ENCODE measurements at places on chromosomes 2 and 18.

GRCh38 chr18:62572456-62572855, 49.6 kb downstream of the ZCCHC2 start:
- DNase-seq, result no peak

GRCh38 chr2:9573013-9573720, 17.5 kb upstream of the ADAM17 start:
- no peak for DNase-seq

DNA sequence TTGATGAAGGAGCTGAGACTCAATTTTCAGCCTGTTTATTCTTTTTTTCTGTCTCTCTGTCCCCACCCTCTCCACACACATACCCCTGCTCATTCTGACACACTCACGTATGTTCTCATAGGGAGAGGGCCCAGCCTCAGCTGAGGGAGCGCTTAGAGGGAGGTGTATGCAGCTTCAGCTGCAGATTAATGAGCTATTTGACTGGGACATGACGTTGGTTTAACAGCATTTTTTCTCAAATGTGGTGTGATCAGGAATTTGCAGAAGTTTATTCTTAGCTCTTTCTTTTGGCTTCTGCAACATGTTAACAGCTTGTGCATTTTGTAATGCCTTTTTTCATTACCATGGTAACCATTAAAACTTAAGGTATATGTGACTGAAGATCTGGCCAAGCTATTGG, 1547.1 kb upstream of the PIK3C3 start:
- DNase-seq, result no peak

GRCh38 chr18:11561293-11561692, 48.1 kb upstream of the SLC35G4 start:
- DNase-seq, result no peak

DNA sequence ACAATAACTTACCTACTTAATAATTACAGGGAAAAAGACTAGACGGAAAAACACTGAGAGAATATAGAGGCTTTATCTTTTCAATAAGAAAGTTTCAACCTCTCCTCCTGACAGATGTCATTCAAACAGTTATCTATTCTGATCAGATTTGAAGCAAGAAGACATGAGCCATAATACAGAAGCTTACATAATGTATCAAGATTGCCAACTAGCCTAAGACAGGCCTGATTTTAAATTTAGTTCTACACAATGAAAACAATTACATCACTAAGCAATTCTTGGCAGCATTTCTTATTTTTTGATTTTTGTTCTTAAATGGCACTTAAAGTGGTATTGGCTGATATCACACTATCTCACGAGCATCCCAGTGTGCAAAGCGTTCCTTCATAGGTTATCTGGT, 41.6 kb downstream of the GPR155 start:
- DNase-seq, result no peak

- no peak for DNase-seq
These were observed 56.9 kb upstream of the SEMA4C start for GRCh38 chr2:96926791-96927190.

GRCh38 chr2:152466980-152467676, 132.2 kb downstream of the FMNL2 start:
- no peak for DNase-seq

GRCh38 chr2:19435815-19436214, 77.4 kb upstream of the OSR1 start:
- no peak for DNase-seq

GRCh38 chr18:55321265-55322177, 266.5 kb downstream of the TCF4 start:
- no peak for DNase-seq

GRCh38 chr2:163011000-163011399, 172.4 kb upstream of the KCNH7 start:
- no peak for DNase-seq

GRCh38 chr18:57754577-57755338, 48.4 kb downstream of the ATP8B1 start:
- DNase-seq, result no peak

- no peak for DNase-seq
These were observed 700.4 kb upstream of the SLC8A1 start for GRCh38 chr2:41152318-41152717.

DNA sequence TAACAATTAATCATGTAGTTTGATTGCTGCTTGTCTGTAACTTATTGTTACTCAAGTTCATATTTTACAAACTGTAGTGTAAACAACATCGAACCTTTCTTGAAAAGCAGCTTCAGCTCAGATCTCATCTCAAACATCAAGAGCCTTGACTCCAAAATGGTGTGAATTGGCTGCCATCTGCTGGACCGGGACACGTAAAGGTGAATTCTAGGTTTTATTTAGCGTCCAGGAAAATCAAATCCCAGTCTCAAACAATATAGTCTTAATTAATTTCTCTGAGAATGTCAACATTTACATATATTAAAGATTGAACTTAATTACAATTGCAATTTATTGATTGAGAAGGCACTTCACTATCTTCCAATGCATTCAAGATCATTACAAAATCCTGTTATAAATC, 453.0 kb downstream of the GALR1 start:
- DNase-seq, result no peak

DNA sequence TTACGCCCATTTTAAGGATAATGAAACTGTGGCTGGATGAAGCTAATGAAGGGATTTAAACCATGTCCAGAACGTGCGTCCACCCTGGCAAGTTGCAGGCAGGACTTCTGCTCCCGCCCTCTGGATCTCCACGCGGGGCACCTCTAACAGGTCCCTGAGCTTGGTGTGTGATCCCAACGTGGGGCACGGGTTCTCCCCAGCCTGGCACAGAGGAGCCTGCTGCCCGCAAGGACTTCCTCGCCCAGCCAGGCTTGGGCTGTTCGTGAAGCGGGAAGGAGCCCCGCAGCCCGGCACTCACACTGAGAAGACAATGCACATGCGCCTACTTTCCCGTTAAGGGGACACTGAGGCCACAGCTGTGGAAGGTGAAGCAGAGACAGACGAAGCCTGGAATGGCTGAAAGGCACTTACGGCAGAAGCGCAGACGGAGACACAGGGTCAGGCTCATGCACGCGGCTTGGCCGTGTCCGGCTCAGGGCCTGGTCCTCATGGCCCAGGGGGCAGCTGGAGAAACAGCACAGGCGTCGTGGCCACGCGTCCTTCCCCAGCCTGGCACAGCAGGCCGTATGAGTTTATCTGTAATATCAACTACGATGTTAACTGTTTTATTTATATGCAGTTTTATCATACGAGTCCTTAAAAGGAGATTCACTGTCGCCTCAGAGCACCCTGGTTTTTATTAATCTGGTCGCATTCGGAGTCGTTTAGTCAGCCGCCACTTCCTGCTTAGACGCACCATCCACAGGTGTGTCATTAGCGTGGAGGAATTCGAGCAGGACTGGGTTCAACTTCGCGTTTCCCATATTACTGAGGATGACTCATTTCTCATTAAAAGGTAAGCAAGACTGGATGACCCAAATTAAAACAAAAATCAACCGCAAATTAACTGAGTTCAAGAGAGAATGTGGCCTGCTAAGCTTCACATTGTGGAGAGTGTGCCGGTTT, 835.9 kb downstream of the GALR1 start:
- DNase-seq, result no peak

DNA sequence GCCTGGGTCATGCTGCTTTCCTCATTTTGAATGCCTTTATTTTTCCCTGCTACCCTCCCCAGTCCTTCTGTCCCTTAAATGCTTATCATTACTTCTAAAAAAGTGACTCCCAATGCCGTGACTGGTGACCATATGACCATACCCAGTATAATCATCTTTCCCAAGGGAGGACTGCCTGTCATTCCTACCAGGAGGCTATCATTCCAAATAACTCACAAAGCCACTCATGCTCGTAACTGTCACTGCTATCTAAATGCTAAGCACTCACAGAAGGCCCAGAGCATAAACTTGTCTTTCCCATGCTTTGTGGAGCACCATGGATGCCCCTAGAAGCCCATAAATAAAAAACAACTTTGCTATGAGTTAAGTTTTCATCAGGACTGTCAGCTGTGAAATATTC, 38.7 kb upstream of the CREB1 start:
- no peak for DNase-seq

DNA sequence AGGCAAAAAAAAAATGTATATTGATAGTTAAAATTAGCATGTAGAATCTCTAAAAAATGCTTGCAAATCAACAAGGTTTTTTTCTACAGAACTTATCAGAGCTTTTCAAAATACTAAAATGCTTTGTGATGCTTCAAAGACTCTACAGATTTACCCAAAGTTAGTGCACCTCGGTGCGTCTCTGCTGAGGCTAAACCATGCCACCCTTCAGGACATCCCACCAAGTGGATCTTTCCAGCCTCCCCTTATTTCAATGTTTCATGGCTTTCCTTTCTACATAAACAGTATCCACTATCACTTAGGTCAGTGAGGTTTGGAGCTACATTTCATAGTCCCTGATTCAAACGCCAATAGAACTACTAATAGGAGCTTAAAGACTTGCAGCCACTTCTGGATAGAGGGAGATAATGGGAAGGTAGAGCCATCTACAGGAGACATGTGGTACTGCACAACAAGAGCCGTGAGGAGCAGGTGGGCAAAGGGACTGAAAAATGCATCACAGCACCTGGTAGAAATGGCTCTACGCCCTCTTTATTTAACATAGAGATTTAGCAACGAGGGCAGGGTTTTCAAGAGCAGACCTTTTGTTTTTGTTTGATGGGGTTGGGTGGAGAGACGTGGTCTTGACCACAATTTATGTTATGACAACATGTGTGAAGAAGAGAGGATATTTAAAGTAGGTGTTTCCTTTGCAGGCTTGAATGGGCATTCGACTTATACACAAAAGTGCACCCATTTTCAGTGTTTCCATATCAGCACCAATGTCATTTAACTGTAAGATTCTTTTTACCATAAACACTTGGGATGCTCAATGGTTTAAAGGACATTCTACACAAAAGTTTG, 56.1 kb upstream of the SLC35G4 start:
- DNase-seq, result no peak

DNA sequence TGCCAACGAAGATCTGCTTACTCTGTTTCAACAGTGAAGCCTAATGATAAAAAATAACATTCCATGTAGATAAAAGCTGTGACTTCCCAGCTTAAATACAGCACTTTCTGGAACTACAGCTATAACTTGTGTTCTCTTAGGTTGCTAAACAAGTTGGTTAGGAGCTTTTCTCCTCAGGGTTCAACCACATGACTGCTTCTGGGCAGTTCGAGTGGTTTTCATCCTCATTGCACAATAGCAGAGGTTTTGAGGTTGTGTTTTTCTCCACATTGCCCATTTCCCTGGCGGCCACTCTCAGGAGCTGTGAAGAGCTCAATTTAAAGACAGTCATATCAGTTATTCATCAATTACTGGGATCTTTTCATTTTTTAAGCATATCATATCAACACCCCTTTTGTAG, 102.2 kb upstream of the CYP1B1 start:
- no peak for DNase-seq

DNA sequence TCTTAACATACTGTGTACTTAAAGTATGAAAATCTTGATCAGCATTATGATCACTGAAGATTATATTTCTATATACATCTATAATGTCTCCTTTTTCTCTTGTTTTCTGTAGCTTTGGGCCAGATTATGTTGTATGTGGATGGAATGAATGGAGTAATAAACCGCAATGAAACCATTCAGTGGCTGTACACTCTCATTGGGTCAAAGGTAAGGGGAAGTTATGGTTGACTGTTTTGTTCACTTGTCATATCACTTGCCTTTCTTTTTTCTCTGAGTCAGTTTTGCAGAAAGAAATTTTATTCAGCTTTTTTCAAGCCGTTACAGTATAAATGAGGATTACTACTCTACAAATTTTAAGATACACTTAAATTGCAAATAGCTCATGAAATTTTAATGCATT, 252.5 kb downstream of the TPGS2 start:
- DNase-seq, result no peak

DNA sequence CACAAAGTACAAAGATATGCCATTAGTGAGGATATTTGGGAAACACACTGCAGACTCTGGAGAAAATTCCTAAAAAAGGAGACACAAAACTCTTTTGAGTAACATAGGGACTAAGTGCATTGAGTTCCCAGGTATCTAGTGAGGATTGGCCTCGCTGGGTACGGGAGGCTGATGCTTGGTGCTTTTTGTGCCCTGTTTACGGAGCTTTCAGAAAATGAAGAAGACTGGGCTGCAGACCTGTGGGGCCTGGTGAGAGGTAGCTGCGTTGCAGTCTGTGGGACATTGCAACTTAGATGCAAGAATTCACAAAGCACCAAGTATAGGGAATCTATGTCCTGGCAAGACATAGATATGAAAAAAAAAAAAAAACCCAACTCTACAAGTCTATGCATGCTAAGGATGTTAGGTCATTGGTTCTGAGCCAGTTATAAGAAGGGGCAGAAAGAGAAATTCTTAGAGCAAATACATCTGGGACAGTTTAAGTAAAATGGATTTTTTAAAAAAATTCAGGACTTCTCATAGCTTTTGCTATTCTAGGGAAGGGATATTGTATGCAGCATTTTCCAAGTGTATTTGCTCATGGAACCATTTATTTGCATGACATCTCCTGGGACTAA, 156.0 kb downstream of the SLC4A3 start:
- no peak for DNase-seq

- DNase-seq, result no peak
These were observed 137.8 kb downstream of the BCL2 start for GRCh38 chr18:63181706-63182309.

- DNase-seq, result no peak
These were observed 178.8 kb upstream of the CHST9 start for GRCh38 chr18:27363872-27364271.

GRCh38 chr2:223039618-223040017, 12.4 kb upstream of the KCNE4 start:
- DNase-seq, result no peak

GRCh38 chr2:233354971-233355574, 779 bp downstream of the DGKD start:
- no peak for DNase-seq

GRCh38 chr18:35469725-35470124, 28.0 kb downstream of the INO80C start:
- DNase-seq, result no peak

DNA sequence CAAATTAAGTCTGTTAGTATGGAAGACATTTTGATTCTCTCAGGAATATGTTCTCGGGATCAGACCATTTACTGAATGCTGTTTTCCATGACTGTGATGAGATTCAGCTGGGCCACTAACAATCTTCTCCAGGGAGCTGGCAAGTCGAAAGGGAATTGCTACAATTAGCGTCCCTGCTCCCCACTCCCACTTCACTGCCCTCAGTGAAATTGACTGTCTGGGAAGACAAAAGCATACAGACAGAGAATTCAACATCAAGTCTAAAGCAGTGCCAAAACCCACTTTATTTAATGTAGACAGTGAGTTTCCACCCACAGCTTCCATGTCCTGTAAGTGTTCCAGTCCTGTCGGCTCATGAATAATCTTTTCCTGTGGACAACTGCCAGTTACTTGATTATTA, 34.0 kb upstream of the COL3A1 start:
- DNase-seq, result no peak

- no peak for DNase-seq
These were observed 136.8 kb downstream of the CAMKMT start for GRCh38 chr2:44498551-44498950.

GRCh38 chr2:64610316-64610855, 43.3 kb downstream of the SERTAD2 start:
- no peak for DNase-seq

GRCh38 chr2:168998609-168999211, 32.4 kb downstream of the ABCB11 start:
- no peak for DNase-seq

GRCh38 chr2:101805152-101806088, 107.9 kb downstream of the MAP4K4 start:
- DNase-seq, result no peak

GRCh38 chr2:178397002-178397605, 53.9 kb downstream of the PRKRA start:
- DNase-seq, result no peak

- no peak for DNase-seq
These were observed 28.4 kb downstream of the OTX1 start for GRCh38 chr2:63078852-63079606.

- no peak for DNase-seq
These were observed 2.2 kb downstream of the HMSD start for GRCh38 chr18:63951302-63951705.
